Daoy (cell line): ENCODE measurements at places on chromosomes 6 and 20. TPM values are rescaled to one million over a fixed set of nuclear protein-coding genes. Genes with fewer than 3 reads are reported as not detected.

Gene SLX4IP
- 3.1 and 3.6 TPM in 2 replicates for total RNA-seq

Gene WFDC10A
- not detected in 2 replicates for total RNA-seq

Gene TM9SF4
- 17.9 and 21.4 TPM in 2 replicates for total RNA-seq

GRCh38 chr6:36914227-36914794, 28.6 kb downstream of the C6orf89 start:
- DNase-seq = peak; percentile 49

DNA sequence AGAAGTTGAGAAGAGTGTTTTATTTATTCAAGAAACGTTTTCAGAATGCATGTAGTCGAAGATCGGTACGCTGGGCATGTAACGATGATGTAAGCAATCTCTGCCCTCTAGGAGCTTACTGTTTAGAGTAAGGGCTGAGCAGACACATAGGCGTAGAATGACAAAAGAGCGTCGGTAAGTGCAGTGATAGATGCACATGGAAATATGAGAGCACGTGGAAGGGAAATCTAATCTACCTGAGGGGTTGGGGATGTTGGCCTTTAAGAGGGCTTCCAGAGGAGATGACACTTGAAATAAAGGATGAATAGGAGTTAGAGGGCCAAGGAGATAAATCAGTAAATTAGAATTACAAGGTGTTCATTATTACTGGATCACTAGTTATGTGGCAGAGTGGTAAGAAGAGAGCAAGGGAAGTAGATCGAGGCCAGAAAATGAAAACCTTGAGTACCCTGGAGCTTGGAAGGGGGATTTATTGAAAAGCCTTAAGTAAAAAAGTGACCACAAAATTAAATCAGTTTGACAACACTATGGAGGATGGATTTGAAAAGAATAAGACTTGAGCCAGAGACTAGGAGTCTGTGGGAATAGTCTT, 782 bp downstream of the TRMT11 start:
- peak; percentile 11 for DNase-seq

Gene PSMB8
- total RNA-seq = 108 and 133 TPM in 2 replicates

DNA sequence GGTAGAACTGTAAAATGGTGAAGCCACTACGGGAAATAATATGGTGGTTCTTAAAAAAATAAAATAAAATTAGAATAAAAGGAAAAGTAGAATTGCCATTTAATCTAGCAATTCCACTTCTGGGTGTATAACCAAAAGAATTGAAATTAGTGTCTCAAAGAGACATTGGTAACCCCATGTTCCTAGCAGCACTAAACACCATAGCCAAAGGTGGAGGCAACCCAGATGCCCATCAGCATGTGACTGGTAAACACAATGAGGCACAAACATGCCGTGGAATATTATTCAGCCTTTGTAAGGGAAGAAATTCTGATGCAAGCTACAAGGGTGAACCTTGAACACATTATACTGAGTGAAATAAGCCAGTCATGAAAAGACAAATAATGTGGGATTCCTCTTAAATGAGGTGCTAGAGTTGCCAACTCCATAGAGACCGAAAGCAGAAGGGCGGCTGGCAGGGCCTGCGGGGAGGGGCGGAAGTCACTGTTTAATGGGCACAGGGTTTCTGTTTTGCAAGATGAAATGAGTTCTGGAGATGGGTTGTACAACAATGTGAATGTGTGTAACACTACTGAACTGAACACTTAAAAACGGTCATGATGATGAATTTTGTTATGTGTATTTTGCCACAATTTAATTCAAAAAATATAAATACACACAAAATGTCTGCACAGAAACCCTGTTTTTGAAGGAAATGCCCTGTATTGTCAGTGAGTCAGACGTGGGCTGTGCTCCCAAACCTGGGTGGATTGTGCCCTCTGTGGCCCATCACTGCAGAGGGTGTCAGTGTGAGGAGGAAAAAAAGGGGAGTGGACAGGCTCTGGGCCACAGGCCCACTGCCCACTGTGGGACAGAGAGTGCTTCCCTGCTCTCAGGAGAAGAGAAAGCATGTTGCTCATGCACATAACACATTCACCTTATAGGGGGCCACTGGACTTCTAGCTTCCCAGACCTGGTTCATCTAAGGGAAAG, 49.6 kb upstream of the CD93 start:
- no peak for DNase-seq

DNA sequence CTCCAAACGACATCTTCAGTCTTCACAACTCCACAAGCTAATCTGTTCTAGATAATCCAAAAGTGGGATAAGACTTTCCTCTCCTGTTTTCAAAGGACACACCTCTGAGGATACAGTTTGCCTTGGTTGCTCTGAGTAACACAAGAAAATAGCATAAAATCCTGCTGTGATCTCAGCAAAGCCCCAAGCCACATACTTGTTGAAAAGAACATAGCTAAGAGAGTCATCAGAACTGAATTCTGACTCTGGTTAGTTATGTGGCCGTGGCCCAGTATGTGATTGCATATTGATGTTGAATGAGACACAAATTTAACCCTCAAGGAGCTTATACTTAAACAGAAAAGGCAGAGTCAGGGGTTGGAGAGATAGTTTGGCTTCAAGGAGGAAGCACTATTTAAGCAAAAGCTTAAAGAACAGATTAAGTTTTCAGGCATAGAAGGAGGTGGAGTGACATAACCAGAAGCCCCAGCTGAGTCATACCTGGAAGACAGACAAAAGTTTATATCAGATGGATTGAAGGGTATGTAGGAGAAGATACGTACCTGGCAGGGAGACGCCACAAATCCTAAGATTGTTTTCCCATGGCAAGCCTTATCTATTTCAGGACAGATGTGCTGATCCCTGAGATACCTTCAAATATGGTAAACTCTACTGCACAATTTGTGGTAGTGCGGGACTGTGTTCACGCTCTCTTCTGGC, 41.2 kb downstream of the OPN5 start:
- DNase-seq = no peak

GRCh38 chr6:137729866-137730629, 137.0 kb upstream of the TNFAIP3 start:
- DNase-seq = no peak

GRCh38 chr20:19735446-19735845, 22.6 kb upstream of the RIN2 start:
- DNase-seq = peak; percentile 87

- no peak for DNase-seq
Observed at GRCh38 chr20:24732076-24732475, 217.0 kb upstream of the CST7 start.

Gene MYL9
- total RNA-seq = 15.1 and 29.0 TPM in 2 replicates

Gene SEMG1
- not detected in 2 replicates for total RNA-seq

Gene METTL24
- not detected in 2 replicates for total RNA-seq

Gene BPIFB1
- total RNA-seq = not detected in 2 replicates

- no peak for DNase-seq
Observed at GRCh38 chr6:115945306-115945705, 115.4 kb downstream of the FRK start.

Gene SLC9A8
- 2.2 and 2.3 TPM in 2 replicates for total RNA-seq

DNA sequence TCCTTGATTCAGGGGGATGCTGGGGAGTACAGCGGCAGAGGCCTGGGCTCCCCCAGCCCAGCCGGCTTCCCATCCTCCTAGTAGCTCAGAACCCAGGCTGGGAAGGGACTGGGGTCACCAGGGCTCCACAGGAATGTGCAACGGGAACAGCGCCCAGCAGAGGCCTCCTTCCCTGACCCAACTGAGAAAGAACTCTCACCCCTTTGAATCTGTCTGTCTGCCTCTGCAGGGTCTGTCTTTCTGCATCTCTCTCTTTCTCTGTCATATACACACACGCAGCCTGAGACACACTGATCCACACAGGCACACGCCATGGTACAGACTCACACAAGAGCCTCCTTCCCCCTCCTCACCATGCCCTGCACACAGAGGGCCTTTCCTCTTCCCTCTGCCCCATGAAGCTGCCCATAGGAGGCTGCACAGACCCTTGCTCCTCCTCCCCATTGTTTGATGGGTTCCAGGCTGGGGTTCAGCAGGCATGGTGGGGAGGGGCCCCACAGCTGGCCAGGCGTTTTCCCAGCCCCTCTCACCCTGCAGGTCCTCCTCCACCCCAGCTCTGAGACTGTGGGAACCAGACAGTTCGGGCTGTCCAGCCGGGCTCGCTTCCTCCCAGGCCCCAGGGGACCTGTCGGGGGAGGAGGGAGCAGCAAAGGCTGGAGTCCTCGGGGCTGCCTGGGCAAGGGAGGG, 2.8 kb downstream of the FOXS1 start:
- DNase-seq = peak; percentile 81

Gene ZSCAN31
- 27.6 and 36.1 TPM in 2 replicates for total RNA-seq

GRCh38 chr6:35602133-35602946, 86.4 kb downstream of the FKBP5 start:
- DNase-seq = no peak

- peak; percentile 92 for DNase-seq
Observed at GRCh38 chr6:84027340-84028181, 6.0 kb upstream of the MRAP2 start.

GRCh38 chr20:63645218-63645617, 8.0 kb downstream of the STMN3 start:
- no peak for DNase-seq

DNA sequence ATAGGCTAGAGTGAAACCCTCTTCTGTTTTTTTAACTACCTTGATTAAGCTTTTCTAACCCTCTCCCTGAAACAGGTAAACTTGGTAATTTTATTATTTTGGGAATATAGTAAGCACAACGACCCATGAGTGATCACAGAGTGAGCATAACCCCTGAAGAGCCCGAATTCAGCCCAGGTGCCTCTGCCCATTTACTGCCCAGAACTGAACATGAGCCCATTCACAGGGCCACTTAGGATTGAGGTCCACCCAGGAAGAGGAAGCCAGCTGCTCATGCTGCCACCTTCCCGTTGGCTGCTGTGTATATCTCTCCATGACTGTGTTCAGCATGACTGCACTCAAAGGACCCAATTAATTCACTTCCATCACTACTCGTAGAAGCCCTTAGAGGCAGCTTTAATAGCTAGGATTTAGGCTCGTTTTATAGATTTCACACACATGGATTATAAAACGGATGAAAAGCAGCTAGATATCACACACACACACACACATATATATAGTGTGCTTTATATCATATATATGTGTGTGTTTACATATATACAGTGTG, 8.3 kb upstream of the PDE10A start:
- DNase-seq = no peak

Gene HSF2
- 32.7 and 38.2 TPM in 2 replicates for total RNA-seq

DNA sequence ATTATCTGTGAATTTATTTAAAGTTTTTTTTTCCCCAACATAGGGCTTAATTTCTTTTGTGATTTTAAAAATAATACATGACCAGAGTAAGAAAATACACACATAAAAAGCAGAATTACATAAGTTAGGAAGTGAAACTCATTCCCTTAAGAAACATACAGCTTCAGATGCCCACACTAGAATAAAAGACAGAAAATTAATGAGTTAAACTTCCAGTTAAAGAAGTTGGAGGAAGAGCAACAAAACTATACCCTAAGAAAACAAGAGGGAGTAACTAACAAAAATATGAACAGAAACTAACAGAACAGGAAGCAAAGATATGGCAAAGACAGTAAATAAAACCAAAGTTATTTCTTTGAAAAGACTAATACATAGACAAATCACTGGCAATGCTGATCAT, 107.6 kb upstream of the CEP85L start:
- no peak for DNase-seq

Gene TFAP2D
- total RNA-seq = not detected in 2 replicates

Gene EDN1
- 30.2 and 36.6 TPM in 2 replicates for total RNA-seq

GRCh38 chr6:39530201-39530759, 194.9 kb downstream of the KIF6 start:
- peak; percentile 85 for DNase-seq

DNA sequence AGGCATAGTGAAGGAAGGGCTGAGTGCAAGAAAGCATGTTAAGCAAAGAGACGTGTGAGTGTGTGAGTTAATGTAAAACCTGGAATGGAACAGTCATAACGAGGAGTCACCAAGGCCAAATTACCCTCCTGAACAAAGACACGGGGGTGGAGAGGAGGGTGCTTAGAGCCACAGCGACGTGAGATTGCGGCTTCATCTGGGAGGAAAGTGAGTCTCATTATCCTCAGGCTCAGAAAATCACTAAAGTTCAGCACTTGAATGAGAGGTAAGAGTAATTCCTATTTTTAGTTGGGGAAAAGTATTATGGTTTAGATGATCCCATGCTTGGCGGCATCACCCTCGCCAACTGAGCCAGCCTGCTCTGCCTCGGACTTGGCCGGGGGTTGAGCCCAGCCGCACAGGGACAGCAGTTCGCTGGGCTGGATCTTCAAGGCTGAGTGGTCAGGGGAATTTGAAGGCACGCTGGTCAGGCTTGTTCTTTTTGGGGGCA, 136.6 kb downstream of the DTNBP1 start:
- DNase-seq = no peak

Gene TBC1D20
- total RNA-seq = 11.2 and 13.3 TPM in 2 replicates

- no peak for DNase-seq
Observed at GRCh38 chr20:23061262-23061661, 11.8 kb upstream of the THBD start.

Gene LRP11
- total RNA-seq = 60.6 and 73.0 TPM in 2 replicates

DNA sequence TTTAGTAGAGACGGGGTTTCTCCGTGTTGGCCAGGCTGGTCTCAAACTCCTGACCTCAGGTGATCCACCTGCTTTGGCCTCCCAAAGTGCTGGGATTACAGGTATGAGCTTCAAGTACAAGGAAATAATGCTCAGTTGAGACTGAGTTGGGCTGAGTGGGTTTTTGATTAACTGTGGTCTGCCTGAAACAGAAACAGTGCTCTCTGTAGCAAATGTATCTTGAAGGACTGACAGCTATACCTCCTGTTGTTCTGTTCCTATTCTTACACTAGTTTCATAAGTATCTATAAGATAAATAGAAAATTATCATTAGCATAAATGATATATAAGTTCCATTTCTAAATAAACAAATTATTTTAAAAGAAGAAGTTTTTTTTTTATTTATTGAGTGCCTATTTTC, 142.8 kb upstream of the PTPRK start:
- no peak for DNase-seq

GRCh38 chr20:48933017-48933766, 11.7 kb downstream of the ARFGEF2 start:
- peak; percentile 7 for DNase-seq

DNA sequence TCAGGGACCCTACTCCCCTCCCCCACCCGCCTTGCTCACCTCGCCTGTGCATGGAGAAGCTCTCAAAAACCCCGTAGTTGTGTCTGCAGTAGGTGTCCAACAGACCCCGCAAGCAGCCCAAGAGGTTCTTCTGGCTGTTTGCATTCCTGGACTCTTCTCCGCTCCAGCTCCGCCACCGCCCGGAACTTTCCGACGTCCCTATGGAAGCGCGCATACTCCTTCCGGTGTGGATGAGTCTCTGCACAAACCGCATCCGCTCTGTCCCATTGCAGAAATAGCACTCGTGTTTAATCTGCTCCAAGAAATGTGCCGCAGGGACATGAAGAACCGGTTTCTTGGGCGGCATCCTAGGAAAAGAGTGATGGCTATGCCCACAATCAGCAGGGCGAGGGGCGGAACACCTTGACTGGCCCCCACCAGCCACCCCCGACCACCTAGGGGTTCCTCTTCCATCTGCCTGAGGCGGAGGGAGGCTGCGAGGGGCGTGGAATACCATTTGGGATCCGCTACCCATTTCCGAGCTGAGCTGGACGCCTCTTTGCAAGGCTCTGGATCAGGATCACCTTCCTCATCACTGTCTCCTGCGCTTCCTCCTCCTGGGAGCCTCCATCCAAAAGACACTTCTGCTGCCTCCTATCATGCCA, 20.2 kb downstream of the HLA-DRA start:
- DNase-seq = peak; percentile 63
